ENCODE measurements at places on chromosomes 13 and 19.

GRCh38 chr19:32392901-32393300, 12.7 kb upstream of the DPY19L3 start:
- no peak for DNase-seq

DNA sequence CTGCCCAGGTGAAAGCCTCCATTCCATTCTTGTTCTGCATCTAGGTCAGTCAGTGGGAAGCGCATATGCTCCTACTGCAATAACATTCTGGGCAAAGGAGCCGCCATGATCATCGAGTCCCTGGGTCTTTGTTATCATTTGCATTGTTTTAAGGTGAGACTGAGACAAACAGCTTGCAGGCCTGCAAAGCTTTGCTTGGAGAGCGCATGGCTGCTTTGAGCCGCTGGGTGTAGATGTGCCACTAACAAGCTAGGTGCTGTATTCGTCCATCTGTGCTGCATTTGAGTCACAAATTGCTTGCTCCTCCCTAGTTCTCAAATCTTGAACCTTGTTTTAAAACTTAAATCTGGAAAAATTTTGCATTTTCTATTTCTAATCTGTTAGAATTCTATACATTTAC, 219.1 kb downstream of the LMO7 start:
- DNase-seq, result no peak

DNA sequence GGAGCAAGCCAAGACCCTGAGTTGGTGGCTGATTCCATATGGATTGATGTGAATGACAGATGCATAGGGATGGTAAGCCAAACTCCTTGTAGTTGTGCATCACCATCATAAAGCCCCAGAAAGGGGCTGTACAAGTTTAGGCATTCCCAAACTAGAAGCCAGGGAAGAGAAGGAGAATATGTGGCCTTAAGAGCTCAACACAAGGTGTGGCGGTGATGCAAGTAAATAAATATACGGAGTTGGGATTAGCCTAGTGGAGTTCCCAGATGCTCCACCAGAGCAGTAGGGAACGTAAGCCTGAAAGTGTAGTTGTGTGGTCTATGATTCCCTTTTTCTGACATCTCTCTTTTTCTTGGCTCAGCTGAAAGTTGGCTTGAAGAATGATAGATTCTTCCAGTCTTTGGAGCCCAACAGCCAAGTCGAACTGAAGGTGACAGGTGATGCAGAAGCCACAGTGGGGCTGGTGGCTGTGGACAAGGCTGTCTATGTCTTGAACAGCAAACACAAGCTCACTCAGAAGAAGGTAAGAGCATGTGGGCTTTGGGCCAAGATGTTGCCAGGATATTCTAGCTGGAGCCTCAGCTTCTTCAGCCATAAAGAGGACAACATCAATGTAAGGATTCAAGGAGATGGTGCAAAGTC, 30.1 kb downstream of the RDH8 start:
- no peak for DNase-seq

DNA sequence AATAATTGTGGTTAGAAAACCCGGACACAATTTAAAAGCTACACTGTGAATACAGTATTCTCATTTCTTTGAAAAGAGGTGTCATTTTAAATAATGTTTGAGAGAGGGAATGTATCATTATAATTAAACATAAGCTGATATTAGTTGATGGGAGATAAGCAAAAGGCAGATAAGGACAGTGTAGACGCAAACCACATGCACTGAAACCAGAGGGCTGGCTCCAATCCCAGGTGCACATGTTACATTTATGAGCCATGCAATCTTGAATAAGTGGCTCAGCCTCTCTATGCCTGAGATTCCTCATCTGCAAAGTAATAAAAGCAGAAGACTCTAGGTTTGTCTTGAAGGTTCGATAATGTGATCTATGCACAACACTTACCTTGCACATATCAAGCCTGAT, 238.7 kb downstream of the EFNB2 start:
- DNase-seq, result no peak

- no peak for DNase-seq
These were observed 77.4 kb downstream of the DOCK9 start for GRCh38 chr13:98900442-98900841.

DNA sequence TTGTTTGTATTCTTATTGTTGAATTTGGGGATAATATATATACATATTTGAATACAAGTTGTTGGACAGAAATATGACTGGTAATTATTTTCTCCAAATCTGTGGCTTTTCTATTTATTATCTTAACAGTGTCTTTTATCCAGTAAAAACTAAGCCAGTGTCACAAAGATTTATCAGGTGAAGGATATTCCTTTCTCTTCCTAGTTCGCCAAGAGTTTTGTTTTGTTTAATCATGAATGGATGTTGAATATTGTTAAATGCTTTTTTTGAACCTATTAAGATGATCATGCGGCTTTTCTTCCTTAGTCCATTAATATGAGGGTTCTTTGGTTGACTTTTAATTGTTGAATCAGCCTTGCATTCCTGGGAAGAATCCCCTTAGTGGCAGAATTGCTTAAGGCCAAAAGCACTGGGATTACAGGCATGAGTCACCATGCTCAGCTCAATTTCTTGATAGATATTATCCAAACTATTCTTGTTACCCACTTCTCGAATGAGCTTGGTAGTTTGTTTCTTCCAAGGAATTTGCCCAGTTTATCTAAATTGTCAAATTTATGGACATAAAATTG, 53.3 kb downstream of the TEX26 start:
- no peak for DNase-seq

GRCh38 chr13:28624707-28625432, 34.1 kb upstream of the POMP start:
- no peak for DNase-seq

DNA sequence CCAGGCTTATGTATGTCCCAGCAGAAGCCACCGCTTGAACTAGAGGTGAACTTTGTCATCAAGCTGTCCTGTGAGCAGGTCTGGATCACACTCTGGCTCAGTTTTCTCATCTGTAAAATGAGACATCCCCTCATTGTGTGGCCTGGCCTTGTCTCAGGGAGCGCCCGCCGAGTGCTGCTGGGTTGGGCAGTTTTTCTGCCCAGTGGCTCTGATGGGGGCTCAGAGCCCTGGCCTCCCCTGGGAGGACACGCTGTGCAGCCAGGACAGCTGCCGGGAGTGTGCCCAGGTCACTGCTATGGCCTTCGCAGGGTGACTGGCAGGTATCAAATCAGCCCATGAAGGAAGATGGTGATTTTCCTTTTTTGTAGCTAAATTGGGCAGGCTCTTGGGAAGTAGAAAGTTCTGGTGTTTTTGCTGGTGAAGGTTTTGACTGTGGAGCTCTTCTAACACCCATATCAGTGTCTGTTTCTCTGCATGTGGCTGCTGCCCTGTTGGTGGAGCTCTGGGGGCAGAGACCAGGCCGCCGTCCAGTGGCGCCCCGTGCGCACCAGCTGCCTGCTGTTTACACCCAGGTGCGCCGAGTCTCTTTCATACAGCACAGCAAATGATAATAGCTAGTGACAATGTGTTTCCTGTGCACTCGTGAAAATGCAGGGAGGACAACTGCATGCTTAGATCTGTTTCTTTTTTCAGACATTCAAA, 40.8 kb downstream of the SLC7A9 start:
- DNase-seq, result no peak

DNA sequence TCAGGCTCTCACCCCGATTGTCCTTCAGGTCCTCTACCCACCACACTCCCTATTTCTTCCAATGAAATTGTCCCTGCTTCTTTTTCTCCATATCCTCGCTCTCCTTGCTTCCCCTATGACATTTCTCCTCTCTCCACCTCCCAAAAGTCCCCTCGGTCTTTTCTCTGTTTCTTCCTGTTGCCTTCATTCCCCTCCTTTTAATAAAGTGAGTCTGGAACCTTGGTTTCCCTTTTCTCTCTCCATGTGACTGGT, 676 bp upstream of the ZNF574 start:
- no peak for DNase-seq

DNA sequence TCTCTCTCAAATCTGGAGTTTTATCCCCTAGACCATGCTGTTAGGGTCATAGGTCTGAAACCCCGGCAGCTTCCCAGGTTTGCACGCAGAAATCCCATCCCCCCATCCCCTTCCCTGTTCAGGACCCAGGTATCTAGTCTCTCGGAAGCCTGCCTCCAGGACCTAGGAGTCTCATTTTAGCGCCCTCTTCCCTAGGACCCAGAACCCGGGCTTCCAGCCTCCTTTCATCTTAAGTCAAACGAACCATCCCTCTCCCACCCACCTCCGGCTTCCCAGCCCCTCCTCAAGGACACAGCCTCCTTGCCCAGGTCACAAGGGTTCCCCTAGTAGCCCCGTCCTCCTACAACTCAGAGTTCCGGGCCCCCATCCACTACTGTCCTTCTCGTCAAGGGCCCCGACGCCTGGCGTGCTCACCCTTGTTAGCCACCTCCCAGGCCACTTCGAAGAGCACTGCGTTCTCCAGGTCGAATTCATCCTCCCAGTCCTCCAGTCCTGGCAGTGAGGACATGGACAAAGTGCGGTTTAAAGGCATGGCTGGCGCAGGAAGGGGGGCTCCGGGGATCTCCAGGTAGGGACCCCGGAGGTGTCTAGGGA, 431 bp downstream of the GYS1 start:
- no peak for DNase-seq

- DNase-seq, result no peak
These were observed 11.6 kb upstream of the UQCR11 start for GRCh38 chr19:1616875-1617274.

DNA sequence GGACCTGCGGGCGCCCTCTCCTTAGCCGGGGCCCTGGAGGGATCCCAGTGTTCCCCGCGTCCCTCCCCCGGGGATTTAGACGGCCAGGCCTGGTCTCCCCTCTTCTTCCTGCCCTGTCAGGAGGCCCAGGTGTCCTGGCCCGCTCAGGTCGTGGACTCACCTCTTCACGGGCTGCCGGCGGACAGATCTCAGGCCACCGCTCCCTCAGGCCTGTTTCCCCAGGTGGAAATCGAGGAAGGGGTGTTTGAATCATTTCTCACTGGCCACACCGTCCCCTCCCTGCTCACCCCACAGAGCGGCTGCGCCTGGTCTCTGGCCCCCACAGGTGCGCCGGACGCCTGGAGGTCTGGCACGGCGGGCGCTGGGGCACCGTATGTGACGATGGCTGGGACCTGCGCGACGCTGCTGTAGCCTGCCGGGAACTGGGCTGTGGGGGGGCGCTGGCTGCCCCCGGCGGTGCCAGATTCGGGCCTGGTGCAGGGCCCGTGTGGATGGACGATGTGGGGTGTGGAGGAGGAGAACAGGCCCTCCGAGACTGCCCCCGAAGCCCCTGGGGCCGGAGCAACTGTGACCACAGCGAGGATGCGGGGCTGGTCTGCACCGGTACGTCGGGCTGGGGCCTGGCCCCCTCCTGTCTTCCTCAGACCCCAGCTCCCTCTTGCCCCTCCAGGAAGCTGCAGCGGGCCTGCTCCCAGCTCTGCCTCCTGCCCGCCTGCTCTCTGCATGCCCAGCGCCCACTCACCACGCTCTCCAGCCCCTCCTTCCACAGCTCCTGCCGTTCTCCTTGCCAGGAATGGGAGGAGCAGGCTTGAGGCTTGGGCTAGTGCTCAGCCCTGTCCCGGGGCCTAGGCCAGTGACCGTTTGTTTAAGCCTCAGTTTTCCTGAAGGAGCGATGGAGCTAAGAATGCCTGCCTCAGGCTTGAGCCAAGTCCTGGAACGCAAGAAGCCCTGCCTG, 2.5 kb downstream of the SSC5D start:
- no peak for DNase-seq

GRCh38 chr13:66899955-66900354, 330.2 kb downstream of the PCDH9 start:
- no peak for DNase-seq

GRCh38 chr19:18016209-18016910, 8.4 kb downstream of the ARRDC2 start:
- DNase-seq, result no peak

DNA sequence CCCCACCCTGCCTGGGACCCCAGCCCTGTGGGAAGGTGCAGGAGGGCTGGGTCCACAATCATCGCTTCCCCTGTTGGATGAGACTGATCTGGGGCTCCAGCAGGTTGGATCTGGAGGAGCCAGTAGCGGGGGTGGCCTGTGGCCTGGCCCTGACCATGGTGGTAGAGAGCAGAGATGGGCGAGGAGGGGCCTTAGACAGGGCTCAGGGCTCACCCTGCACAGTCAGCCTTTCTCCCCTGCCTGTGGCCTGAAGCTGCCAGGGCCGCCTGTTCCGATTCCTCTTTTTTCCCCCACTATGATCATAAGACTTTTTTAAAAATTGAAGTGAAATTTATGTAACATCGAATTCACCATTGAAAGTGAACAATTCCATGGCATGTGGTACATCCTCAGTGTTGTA, 18.2 kb downstream of the SIN3B start:
- DNase-seq, result no peak

DNA sequence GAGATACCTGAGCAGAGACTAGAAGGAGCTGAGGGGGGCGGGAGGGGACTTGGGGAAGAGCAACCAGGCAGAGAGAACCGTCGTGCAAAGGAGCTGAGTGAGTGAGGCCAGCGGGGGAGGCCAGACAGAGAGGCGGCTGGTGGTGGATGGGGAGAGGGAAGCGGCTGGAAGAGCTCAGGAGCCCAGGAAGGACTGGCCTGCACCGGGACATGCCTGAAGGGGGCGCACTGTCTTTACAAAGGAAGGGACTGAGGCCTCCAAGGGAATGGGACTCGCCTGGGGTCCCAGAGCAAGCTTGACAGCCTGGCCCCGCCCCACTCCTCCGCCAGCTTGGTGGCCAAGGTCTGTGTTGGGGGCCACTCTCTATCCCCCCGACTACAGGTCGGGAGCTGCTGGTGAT, 14.9 kb downstream of the ONECUT3 start:
- DNase-seq, result no peak

DNA sequence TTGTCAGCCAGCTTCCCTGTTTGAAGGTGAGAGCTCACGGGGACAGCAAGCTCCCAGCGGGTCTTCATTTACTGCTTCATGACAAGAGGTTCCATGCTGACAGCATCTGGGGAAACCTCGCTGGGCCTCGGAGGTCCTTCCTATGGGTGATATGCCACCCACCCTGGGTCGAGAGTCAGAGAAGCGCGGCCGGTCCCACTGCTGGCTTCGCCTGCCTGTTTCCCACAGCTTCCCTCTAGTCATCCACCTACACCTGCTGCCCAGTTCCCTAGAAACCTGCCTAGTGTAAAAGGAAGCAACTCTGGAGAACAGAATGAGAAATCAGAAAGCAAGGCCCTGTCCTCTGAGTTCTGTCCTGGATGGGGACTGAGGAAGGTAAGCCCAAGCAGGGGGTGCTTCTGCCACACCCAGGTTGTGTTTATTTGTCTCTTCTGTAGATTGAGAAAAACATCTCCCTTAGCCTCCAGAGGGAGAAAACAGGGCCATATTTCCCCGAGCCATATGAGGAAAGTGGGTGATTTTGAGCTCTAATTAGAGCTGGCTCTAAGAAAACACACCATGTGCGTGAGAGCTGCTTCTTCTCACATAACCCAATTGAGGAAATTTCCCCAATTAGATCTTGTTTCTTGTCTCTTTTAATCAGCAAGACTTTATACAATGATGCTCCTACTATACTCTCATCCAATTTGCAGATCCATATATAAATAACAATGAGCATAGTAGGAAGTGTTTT, 504.3 kb downstream of the IRS2 start:
- no peak for DNase-seq

- DNase-seq, result no peak
These were observed 30.6 kb downstream of the TMEM161A start for GRCh38 chr19:19107654-19108053.

GRCh38 chr19:56341948-56342347, 27.3 kb upstream of the ZSCAN5A start:
- no peak for DNase-seq
